Keratinocyte (primary cell): ENCODE measurements at places on chromosomes 11 and 22. TPM values are rescaled to one million over a fixed set of nuclear protein-coding genes. Genes with fewer than 3 reads are reported as not detected.

GRCh38 chr11:129766898-129767604 lies 48.6 kb upstream of the TMEM45B start:
- no peaks in the 10 kb centered on the region for H3K36me3 ChIP-seq
- peaks cover 11% of the 10 kb centered on the region for H3K4me1 ChIP-seq
- DNase-seq: no peak
- H3K4me3 ChIP-seq: no peak overlapping the region
- H3K27ac ChIP-seq: no peak overlapping the region
- no peaks in the 10 kb centered on the region for H3K27me3 ChIP-seq

- H3K4me3 ChIP-seq: no peak overlapping the region
- no peaks in the 10 kb centered on the region for H3K4me1 ChIP-seq
- no peaks in the 10 kb centered on the region for H3K36me3 ChIP-seq
- DNase-seq: no peak
- no peaks in the 10 kb centered on the region for H3K27me3 ChIP-seq
Observed at GRCh38 chr11:91129596-91129995, 906.7 kb upstream of the CHORDC1 start.

DNA sequence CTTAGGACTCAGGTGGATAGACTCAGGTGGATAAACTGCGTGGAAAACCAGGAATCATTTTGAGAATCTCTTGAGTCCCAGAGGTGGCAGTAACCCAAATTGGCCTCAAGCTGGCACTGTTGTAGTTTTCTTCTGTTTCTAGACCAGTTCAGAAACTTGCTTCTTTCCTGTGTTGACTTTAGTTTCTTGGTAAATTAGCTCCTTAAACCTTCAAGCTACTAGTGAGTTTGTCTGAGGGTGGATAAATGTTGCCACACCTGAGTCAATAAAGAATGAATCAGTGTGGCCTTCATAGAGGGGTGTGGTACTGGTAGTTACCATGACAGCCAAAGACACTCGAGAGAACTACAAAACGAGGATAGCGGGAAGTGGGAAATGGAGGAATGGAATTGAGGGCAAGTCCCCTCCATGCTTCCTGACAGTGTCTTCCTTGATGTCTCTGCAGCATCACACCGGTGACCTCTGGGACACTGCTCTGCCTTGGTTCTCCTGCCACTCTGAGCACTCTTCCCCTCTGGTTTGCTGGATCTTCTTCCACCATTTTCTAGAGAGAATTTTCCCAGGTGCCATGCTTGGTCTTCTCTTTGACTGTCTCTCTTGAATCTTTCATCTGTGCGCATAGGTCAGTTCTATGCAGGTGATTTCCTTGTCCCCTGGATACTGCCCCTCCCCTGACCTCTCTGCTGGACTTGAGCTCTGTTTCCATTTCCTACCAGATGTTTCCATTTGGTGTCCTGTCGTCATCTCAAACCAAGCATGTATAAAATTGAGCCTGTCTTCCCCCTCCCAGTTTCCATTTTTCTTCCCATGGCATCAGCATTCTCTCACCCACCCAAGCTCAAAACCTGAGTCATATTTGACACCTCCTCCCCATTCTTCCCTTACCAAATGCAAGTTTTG lies 7.2 kb downstream of the POLD4 start:
- no peaks in the 10 kb centered on the region for H3K27me3 ChIP-seq
- DNase-seq: no peak
- H3K4me3 ChIP-seq: no peak overlapping the region

The ST3GAL4 gene
- polyA plus RNA-seq: 23.2 to 38.9 TPM (median 24.6 TPM) in 3 replicates

The LRRC56 gene
- 0.14 to 0.44 TPM (median 0.28 TPM) in 3 replicates for polyA plus RNA-seq

- DNase-seq: no peak
- H3K4me1 ChIP-seq: no peaks in the 10 kb centered on the region
- no peak overlapping the region for H3K4me3 ChIP-seq
Observed at GRCh38 chr11:113072237-113072858, 111.1 kb downstream of the NCAM1 start.

DNA sequence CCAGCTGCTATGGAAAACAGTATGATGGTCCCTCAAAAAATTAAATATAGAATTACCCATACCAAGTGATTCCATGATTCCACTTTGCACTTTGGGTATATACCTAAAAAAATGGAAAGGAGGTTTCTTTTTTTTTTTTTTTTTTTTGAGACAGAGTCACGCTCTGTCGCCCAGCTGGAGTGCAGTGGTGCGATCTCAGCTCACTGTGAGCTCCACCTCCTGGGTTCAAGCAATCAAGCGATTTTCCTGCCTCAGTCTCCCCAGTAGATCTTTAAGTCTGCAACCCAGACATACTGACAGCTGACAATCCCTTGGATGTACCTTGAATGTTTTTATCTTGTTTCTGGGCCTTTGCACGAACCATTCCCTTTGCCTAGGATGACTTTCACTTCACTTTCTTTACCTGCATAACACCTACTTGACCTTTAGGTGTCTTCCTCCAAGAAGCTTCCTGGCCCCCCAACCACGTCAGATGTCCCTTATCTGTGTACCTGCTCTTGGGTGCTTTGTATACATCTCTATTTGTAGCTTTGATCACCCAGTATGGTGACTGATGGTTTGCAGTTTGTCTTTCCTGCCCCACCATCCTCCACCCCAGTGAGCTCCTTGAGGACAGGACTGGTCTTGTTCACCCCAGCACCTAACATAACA lies 11.6 kb downstream of the UCP3 start:
- H3K27ac ChIP-seq: no peak overlapping the region
- no peak overlapping the region for H3K4me3 ChIP-seq
- no peak for DNase-seq
- no peaks in the 10 kb centered on the region for H3K4me1 ChIP-seq
- H3K27me3 ChIP-seq: no peaks in the 10 kb centered on the region

DNA sequence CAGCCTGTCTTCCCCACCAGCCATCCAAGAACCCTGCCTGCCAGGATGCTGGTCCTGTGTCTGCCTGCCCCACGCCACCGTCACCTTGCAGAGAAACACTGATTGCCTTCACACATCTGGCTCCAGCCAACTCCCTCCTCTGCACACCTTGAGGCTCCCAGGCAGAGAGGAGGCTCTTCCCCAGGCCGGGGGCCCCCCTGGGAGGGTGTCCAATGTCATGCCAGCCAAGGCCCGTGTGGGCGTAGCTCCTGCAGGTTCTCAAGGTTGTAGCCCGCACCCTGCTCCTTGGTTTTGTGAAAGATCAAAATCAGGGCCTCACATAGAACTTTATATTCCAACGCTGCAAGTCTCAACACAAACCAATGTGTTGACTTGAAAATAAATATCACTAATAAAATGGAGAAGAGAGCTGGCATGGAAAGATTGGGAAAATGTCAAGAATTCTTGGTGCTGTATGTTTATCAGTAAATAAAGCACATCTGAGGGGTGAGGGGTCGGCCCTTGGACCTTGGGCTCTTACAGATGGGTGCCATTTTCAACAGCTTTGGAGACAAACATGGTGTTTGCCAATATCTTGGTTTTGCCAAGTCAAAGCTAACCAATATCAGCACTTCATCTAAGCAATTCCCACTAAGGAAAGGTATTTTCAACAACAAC lies 6.7 kb upstream of the PPARA start:
- H3K36me3 ChIP-seq: no peaks in the 10 kb centered on the region
- H3K4me3 ChIP-seq: no peak overlapping the region
- H3K27ac ChIP-seq: no peak overlapping the region
- peaks cover 27% of the 10 kb centered on the region for H3K27me3 ChIP-seq
- peaks cover 15% of the 10 kb centered on the region for H3K4me1 ChIP-seq

The MMP3 gene
- 2.4 to 35.1 TPM (median 8.3 TPM) in 3 replicates for polyA plus RNA-seq

DNA sequence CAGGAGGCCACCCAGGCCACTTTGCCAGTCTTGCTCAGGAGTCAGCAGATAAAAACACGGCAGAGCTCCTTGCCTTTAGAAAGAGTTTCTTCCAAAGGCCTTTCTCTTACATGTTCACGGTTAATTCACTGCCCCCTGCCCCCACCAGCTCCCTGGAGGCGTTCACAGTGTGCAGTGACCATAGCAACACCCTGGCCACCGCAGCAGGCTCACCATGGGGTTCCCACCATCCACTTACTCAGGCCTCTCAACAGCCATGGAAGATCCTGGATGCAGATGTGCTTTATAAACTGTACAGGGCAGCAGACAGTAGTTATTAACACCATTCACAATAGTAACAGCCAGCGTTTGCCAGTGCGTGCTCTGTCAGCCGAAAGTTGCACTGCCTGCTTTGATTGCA lies 10.6 kb upstream of the MYO7A start:
- H3K36me3 ChIP-seq: no peaks in the 10 kb centered on the region
- DNase-seq: no peak
- H3K27me3 ChIP-seq: no peaks in the 10 kb centered on the region
- no peak overlapping the region for H3K4me3 ChIP-seq
- H3K27ac ChIP-seq: no peak overlapping the region
